ENCODE measurements at places on chromosomes 7 and 10.

DNA sequence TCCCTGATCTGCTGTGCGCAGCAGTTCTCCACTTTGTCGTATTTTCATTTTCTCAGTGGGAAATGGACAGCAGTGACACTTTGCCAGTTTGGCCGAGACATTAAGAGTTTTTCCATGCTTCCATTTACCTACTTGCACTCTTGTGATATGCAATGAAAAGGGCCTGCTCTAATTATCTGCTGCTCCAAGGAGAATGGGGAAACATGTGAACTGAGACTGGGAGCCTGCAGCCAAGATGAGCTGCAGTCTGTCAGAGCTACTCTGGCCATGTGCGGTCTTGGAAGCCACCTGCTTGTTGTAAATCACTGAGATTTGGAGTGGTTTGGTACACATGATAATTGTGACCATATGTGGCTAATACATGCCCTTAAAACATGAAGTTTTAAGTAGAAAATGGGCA lies 586.6 kb upstream of the POT1 start:
- DNase-seq, result no peak

DNA sequence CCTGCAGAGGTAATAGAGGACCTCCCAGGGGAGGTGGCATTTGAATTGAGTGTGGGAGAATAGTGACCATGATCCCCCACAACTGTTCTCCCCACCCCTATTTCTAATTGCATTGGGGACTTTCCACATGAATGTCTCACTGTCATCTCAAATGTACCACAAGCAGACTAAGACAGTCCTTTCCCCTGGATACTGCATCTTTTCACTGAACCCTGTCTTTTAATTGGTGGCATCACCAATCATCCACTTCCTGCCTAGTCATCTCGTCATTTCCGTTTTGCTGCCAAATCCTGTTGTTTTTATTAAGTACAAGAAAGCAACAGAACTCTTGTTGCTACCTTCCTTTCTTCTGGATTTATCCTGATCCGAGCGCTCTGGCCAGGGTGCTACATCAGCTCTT lies 120.3 kb downstream of the NRP1 start:
- no peak for DNase-seq

GRCh38 chr7:157004521-157005455 lies 5.7 kb downstream of the MNX1 start:
- DNase-seq, result no peak

GRCh38 chr7:127731431-127732080 lies 79.6 kb downstream of the SND1 start:
- no peak for DNase-seq

DNA sequence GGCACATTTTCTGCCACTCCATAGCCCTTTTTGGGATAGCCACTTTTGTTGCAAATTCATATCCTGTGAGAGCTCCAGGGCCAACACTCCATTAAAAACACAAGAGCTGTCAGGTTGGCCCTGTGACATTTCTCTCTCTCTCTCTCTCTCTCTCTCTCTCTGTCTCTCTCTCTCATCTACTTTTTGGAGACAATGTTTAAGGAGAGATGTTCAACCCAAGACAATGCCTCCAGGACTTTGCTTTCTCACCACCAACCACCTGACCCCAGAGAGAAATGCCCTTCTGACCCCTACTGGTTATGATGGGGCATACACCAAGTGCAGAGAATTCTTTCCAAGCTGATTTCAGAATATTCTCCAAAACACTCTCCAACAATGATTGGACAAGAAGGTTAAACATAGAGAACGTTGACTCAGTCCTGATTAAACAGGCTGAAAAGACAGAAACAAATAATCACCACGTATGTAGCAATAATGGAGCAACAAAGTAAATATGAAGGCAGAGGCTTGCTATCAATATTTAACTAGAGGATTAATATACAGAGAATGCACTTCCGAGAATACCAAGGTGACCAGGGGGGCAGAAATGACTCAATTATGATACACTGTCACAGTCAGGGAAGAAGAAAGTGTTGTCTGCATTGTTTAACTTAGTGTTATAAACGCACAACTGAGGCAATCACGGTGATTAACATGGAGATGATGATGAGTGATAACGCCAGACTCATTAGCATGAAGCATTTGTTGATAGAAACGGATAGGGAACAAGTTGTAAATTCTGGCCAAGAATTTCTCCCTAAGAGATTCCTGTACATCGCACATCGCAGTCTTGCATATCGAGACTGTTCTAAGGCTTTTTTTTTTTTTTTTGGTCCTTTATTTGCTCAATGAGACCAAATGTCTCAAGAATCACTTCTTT lies 178.5 kb downstream of the NRP1 start:
- DNase-seq, result no peak

DNA sequence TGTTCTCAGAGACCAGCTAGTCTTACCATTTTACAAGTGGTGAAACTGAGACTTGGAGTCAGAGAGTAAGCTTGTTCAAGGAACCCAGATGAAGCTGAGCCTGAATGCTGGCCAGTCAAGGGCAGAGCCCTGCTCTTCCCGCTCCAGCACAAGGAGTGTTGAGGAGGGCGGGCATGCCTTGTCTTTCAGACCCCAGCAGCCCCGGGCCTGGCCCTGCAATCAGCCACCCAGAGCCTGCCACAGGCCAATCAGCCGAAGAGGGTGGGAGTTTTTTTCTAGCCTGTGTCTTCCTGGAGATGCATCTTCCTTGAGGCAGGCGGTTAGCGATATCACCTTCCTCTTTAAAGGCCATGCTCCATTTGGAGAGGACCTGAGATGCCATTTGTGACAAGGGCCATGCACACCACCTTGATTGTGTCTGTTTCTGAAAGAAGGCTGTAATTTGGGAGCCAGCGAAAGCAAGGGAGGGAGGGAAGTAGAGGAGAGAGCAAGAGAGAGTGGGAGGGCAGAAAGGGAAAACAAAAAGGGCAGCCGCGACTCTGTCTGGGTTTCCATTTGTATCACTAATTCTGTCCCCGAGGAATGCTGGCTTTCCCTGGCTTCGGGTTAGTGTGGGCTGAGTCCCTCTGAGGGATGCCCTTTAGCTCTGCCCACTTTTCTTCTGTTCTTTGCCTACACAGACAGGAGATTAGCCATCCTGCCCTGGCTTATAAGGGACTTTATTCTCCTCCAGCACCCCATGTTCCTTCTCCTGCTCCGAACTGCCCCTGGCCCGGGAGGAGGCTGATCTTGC lies 8.0 kb downstream of the CDH23 start:
- no peak for DNase-seq

DNA sequence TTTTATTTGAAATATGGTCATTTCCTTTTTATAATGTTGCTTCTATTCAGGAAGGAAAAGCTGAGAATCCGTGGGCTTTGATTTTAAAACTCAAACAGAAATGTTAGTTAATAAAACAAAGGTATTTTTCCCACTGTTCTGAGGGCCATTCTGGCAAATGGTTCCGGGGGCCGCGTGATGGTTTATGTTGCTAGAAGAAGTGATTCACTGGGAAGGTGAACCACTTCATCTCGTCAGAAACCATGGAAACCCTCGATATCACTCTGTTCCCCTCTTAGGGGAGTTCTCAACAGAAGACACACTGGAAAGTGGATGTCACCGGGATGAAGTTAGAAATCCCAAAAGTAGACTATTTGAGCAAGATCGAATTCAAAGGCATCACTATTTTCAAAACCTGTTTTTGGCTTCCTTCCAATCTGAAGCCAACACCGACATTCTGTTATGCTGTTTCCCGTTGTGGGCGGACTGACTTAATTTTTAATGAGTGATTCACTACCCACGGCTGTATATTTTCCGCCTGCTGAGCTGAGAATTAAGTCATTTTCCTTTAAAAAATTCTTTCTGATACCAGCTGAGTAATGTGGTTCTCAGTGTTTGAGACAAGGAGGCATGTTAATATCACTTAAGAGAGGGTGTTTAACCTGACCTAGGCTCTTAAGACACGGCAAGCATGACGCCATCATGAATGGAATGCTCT lies 84.1 kb downstream of the PTPRE start:
- DNase-seq, result peak; percentile 72

GRCh38 chr10:71471006-71471405 lies 74.3 kb downstream of the CDH23 start:
- no peak for DNase-seq

DNA sequence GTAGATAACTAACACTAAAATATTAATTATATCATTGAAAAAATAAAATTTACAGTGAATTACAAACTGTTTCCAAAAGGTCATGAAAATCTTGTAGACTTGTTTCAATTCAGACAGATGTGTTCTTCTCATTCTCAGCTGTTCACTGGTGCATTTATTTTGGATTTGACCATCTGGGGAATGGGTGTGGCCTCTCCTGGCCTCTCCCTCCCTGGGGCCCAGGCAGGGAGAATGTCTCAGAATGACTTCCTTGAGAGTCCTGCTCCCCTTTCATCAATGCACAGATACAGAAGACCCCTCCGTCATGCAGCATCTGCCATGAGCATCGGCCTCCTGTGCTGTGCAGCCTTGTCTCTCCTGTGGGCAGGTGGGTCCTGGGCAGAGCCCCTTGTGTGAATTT lies 192.8 kb upstream of the PRSS58 start:
- DNase-seq, result no peak

DNA sequence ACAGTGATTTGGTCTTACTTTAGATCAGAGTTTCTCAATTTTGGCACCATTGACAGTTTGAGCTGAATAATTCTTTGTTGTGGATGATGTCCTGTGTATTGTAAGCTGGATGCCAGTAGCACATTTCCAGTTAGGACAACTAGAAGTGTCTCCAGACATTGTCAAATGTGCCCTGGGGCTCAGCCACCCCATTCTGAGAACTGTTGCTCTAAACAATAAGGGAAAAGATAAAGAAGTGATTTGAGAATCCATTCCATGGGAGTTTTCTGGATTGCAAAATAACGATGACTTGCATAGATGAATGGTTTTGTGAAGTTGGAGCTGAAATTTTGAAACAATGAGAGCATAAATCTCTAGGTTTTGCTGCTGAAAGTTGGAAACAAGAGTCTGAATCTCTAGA lies 44.6 kb downstream of the NUP205 start:
- no peak for DNase-seq

DNA sequence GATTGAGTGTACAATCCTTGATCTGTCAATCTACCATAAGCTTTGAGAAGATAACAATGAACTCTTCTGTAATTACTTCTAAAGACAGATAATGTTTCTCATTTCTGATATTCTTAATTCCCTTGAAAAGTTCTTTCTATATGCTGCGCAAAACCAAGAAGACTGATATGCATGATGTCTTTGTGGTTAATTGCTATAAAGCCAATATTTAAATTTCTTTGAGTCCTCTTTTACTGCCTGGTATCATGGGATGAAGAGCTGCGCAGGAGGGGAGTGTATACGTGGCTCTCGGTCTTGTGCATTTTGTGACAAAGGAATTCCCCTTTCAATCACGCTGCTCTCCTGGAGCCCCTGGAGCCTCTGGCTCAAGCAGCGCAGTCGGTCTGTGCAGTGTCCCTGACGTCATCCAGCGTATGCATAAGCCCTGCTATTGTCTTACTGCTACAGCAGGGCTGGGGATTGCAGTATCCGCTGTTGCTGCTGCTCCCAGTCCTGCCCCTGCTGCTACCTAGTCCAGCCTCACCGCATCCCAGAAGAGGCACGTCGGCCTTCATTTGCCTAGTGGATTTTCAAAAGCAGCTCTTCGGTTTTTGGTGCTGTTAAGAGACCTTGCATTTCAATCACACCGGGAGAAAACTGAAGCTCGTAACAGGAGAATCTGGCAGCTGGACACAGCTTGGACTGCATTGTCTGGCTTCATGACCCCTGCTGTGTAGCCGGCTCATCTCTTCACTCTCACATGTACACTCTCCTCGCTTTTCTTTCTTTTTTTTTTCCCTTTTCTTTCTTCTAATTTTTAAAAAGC lies 66.7 kb downstream of the ST7 start:
- peak; percentile 56 for DNase-seq

GRCh38 chr7:66558660-66559465 lies 69.8 kb upstream of the KCTD7 start:
- no peak for DNase-seq

GRCh38 chr10:81600185-81600584 lies 274.8 kb upstream of the NRG3 start:
- DNase-seq, result peak; percentile 2

DNA sequence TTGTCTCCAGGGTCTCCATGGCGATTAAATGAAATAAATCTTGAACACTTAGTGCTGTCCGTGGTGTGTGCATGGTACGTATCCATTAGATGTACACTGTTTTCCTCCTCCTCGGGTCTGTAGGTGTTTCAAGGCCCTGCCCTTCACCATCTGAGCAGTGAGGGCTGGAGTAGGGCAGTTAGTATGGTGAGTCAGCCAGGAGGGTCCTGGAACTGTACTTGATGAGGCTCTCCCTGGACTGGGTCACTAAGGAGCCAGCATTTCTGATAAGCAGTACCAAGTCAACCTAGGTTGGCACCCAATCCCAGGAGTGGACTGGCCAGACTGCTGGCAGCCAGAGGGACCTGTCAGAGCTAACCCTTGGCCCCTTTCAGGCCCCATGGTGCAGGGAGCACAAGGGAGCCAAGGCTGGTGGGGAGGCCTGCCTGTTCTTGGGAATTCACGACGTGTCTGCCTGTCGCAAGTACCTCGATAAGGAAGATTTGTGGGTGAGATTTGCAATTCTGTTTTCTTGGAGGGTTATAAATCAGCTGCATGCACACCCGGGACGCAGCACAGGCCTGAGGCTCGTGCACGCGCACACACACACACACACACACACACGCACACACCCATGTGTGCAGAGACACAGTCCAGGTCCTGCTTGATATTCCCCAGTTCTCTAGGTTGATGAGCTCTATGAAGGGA lies 114.2 kb downstream of the ZMIZ1 start:
- DNase-seq, result no peak

DNA sequence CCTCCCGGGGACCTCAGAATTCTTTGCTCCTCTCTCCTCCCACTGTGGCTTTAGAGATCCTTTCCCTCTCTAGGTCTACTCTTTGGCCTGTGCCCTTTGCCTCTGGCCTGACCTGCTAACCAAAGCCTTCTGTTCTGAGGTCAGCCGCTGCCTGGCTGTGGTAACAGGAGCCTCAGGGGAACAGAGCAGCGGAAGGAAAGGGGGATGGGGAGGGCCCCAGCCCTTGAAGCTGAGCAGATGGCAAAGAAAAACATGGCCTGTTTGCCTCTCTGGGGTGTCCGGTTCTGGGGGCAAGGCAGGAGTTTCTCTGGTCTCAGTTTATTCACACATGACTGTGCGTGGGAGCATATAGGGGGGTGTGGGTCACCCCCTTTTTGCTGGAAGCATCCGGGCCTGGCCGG lies 28.2 kb downstream of the COL26A1 start:
- DNase-seq, result no peak

DNA sequence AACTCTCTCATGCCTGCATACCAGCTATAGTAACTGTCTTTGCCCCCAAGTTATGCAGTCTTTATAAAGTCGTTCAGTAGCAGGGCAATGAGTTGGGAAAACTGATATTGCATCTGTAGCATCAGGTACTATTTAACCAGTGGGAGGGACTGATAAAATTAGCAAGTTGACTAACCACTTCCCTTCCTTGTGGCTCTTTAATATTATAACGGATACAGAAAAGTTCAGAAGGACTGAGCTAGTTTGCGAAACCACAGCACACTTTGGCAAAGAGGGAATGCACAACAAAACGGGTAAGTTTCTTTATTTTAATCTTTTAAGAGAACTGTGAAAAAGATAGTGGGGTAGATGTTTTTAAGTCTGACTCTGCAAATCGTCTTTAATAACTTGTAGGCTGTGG lies 205.3 kb upstream of the HDAC9 start:
- DNase-seq, result no peak

- DNase-seq, result no peak
Observed at GRCh38 chr7:93375603-93376002, 143.4 kb downstream of the VPS50 start.
